ENCODE measurements at places on chromosomes 4 and X.

DNA sequence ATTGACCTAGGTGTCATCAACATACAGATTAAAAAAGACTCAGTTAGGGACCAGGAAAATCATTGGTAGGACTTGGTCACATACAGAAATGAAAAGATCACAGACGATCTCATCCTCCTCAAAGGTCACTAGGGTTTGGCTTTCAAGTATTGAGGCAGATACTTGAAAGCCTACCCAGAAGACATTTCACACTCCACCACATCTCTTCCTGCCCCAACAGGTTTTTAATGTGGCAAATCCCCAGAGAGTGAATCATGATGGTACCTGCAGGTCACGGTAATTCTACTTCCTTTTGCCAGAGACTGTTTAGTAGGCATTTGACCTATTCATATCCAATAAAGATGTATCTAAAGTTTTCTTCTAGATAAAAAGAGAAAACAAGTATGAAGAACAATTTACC is 44.1 kb downstream of the INPP4B start:
- no peak for DNase-seq

GRCh38 chrX:121179972-121180371 is 132.6 kb downstream of the GLUD2 start:
- no peak for DNase-seq

DNA sequence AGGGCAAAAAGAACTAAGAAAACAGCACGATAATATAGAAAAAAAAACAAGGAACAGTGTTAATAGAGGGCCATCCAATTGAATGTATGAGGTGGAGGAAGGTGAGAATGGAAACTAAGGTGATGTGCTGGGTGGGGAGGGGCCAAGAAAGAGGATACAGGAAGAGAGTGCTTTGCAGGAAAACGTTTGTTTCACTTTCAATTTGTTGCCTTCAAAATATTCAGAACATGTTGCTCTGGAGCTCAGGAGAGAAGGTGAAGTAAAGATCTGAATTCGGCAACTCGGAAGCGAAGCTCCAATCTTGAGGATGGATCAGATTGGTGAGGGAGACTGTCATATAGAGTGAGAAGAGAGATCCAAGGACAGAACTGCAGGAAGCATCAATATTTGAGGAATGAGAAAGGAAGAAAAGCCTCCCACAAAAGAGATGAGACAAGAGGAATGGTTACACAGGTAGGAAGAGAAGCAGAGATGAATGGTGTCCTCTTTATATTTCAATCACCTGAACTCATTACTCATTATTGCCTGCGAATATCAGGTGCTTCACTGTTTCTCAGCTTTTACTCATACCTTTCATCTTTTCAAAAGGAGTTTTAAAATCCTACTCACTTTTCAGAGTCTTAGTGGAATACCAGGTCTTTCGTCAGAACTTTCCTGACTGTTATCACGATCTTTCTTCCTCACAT is 14.7 kb upstream of the SEC24D start:
- no peak for DNase-seq

DNA sequence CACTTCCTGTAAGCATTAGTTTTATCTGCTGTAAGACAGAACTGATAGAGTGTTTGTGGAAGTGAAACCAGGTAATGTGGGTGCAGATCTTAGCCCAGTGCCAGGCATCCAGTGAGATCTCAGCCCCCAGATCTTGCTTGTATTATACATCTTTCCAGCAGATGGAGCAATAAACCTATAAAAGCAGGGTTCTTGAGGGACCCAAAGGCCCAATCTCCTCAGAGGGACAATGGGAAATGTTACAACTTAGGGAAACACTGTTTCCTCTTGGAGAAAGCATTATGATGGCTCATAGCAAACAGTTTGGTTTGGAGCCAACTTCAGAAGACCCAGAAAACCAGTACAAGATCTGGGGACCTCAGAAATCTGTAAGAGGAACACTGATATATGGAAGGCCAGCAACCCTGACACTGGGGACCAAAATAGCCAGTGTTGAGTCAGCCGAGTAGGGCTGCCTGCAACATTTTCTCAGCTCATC is 206.3 kb downstream of the SLC7A11 start:
- DNase-seq: peak; percentile 52

DNA sequence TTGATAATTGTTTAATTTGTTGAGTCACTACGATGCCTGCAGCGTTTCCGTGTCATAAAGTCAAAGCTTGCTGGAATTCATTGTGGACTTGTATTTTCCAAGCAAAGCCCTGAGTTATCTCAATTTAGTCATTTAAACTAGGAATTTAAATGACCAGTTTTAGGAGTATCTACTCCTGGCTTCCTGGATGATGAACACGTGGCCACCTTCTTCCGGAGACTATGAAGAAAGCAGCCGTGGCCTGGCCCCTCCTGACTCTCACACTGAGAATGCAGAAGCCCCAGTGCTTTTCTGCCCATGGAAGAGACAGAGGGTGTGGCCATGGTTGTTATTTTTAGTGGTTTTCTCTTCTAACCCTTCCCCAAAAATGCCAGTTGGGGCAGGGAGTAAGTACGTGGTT is 250.7 kb upstream of the GATB start:
- no peak for DNase-seq

DNA sequence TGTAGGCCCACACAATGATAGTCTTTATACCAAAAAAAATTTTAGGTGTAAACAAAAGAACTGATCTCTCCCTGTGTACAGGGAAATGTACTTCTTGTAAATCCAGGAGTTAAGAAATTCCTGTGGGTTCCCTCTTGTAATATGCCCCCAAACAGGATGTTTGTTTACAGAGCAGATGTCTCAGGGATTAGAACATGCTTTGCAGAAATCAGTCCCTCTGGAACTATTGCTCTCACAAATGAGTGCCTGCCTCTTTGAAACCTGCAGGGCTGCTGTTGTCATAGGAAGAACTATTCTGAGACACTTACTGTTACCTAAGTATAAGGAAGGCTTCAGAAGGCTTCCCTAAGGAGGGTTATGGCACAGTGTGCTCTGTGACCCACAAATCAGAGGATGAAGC is 35.6 kb downstream of the PAK3 start:
- DNase-seq: no peak

- DNase-seq: no peak
These were observed 147.9 kb upstream of the SMAD1 start for GRCh38 chr4:145333786-145334185.

DNA sequence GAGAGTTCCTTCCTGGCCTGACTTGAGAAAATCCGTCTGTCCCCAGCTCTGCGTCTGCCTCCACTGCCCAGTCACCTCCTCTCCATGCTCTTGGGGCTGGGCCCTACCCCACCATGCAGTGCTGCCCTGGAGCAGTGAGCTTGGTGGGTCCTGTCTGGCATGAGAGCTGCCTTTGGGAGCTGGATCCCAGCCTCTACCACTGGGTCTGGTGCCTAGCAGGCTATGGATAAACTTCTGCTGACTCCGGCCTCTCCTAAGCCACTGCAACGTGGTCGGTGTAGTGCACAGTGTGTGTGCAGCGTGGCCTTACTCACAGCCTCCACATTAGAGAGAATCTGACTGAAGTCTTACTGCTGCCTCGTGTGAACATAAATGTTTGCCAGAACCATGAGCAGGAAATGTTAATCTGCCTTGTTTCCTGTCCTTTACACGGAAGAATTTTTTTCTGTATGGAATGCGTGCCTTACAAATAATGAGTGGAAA is 47.6 kb downstream of the HTT start:
- no peak for DNase-seq

DNA sequence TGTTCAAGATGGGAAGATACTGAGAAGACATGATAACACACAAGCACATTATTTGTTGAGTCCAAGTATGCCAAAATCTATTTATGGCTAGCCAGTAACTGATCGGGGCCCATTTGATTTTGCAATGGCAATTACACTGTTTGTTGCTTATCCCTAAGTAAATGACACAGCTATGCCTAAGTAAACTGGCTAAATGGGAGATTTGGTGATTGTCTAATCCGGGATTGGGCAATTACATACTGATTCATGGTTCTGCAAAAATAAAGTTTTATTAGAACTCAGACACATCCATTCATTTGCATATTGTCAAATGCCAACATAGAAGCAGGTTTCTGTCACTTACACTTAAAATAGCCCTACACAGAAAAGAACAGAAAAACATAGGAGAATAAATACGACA is 140.2 kb upstream of the TBL1X start:
- no peak for DNase-seq

- DNase-seq: no peak
These were observed 54.4 kb upstream of the SMAD1 start for GRCh38 chr4:145427221-145427620.

- no peak for DNase-seq
These were observed 18.7 kb downstream of the NPY2R start for GRCh38 chr4:155227131-155227530.

DNA sequence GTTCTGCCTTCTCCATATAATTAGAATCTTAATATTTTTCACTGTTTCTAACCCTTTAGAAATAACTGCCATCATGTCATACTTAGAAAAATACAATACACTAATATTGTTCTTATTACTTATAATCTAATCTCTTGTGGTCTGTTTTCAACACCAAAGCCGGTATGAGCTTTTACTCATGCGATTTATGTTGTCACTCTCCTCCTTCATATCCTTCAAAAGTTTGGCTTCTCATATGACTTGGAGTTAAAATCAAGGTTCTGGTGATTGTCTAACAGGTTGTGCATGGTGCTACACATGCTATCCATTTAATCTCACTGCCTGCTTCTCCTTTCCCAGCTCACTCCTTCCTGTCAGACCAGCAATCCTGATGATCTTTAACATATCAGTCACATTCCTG is 1392.9 kb downstream of the ARAP2 start:
- no peak for DNase-seq

DNA sequence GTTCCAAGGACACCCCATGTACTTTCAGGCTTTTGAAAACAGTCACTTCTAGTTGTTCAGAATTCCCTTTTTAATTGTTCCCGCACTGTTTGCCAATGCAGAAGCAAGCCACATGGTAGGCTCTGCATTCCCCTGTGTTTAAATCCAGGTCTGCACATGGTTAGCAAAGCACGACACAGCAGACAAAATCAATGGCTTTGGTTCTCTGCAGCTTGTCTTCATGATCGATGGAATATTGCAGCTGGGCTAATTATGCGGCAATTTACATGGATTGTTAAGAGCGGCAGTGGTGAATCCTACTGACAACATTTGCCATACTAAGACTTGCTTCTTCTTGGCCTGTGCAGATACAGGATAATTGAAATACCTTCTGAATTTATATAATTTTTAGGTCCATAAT is 20.6 kb upstream of the INPP4B start:
- DNase-seq: no peak

DNA sequence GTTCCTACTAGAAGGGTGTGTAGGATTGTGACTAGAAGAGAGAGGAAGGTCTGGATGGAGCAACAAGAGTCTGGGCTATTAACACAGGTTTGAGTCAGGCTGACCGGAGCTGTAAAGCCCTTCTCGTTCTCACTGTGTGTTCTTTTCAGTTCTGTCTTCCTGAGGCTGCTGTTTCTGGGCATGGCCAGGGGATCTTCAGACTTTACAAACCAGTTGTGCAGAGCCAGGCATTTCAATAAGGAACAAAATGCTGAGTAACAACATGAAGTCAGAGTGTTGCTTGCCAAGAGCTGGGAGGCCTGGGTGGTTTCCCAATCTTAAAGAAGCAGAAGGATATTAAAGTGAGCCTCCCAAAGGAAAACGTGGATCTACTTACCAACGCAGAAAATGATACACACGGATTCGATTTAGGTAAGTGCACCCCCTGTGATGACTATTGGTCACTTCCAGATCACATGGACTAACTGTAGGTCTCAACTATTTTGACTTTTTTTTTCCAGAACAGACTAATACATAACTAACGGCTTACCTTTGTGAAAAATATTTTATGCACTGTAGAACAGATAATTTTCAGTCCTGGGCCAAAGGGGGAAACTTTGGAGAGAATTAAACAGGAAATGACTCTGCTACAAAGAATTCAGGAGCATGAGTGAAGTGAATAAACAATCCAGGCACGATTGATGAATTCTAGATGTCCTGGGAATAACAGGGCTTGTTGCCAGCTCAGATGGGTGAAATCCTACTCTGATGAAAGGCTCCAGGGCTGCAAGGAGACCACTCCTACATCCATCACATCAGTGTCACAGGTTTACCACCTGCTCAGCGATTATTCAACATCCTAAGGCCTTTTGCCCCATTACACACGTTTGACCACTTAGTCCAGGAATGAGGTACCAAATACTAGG is 94.5 kb downstream of the ANXA3 start:
- no peak for DNase-seq

DNA sequence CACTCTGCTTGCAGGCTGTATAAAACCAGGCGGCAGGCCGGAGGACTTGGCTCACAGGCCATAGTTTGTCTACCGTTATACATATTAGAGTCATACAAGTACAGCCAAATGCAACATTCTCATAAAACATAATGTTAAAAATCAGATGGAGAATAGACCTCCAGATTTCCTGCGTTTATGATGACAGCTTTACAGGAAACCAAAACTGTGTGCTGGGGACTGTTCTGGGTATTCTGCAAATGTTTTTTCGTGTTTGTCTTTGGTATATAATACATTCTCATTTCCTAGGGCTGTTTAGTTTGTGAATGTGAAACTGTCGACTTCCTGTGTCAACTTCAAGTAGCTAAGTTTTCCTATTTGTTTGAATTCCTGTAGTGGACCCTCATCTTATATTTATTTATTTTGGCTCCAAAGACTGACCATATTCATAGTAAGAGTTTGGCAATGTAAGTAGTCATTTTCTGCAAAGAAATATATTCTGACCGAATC is 79.5 kb upstream of the FAM9C start:
- no peak for DNase-seq

- DNase-seq: no peak
These were observed 115.2 kb upstream of the TSPAN5 start for GRCh38 chr4:98773638-98774037.

GRCh38 chr4:25727711-25728493 is 72.3 kb downstream of the SLC34A2 start:
- DNase-seq: no peak
